CD4-positive, alpha-beta T cell treated with Interleukin-17A for 4 hours (primary cell): ENCODE measurements at places on chromosomes 4 and X.

GRCh38 chrX:112945826-112946225 lies 105.2 kb upstream of the AMOT start:
- DNase-seq = no peak

- DNase-seq = no peak
Observed at GRCh38 chrX:28773807-28774206, 186.6 kb downstream of the IL1RAPL1 start.

DNA sequence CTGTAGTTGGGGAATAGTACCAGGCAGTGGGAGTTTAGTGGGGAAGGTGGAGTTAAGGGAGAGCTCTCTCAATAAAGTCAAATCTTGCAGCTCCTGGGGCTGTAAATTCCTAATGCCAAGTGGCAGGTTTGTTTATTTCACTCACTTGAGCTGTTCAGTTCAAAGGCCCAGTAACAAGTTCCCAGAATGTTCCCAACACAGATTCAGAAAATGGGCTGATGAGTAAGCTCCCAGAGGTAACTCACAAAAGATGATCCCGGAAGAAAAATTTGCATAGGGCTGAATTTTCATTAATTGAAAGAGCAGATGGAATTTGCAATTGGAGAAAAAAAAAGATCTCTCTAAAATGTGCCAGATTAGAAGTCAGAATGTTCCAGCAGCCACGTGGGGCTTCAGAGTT lies 286.2 kb downstream of the EVC2 start:
- DNase-seq = no peak

- no peak for DNase-seq
Observed at GRCh38 chr4:71069063-71069462, 75.6 kb downstream of the DCK start.

GRCh38 chr4:123606946-123607542 lies 210.4 kb downstream of the SPRY1 start:
- no peak for DNase-seq

DNA sequence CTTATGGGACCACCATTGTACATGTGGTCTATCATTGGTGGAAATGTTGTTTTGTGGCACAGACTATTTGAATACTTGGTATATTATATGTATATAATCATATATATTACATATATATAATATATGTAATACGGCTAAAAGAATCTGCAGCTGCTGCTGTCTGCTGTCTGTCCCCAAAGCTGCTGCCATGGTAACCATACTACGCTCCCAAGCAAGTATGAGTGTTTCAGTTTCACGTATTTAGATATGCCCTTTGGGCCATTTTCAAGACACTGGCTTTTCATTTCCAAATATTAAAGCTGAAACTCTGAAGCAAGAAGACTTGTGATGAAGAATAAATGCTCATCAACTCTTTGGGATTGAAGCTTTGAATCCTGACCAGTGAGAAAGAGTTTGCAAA lies 42.0 kb upstream of the ARSJ start:
- DNase-seq = no peak

GRCh38 chr4:19399001-19399400 lies 852.7 kb upstream of the SLIT2 start:
- DNase-seq = no peak

GRCh38 chr4:16573206-16573605 lies 325.2 kb downstream of the LDB2 start:
- DNase-seq = no peak

- DNase-seq = no peak
Observed at GRCh38 chr4:112521123-112522023, 5.4 kb upstream of the NEUROG2 start.

DNA sequence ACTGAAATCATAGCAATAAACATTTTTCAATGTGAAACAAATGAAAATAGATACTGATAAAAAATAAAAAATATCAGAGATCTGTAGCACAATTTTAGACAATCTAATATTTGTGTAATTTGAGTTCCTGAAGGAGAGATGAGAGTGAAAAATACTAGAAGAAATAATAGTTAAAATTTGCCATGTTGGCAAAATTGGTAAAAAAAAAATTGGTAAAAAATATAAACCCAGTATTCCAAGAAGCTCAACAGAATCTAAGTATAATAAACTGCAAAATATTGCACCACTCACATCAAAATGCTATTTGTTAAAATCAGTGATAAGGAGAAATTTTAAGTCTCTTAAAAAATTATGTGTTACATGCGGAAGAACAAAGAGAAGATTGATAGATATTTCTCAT lies 1680.7 kb downstream of the PCDH7 start:
- no peak for DNase-seq

DNA sequence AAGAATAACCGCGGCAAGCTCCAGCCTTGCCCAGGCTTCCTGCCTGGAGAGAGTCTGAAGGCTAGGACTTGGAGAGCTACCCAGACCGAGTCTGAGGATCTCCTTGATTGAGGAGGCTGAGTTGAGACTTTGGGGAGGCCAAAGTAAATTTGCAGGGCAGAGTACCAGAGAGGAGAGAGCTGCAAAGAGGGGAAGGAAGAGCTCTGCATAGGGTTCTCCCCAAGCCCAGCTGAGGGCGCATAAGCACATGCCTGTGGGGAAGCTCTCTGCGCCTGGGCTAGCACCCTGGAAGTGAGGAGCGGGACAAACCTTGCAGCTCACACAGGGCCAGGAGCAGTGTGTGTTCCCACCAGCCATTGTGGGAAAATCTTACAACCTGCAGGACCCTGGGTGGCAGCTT lies 56.1 kb downstream of the FAM193A start:
- DNase-seq = no peak

DNA sequence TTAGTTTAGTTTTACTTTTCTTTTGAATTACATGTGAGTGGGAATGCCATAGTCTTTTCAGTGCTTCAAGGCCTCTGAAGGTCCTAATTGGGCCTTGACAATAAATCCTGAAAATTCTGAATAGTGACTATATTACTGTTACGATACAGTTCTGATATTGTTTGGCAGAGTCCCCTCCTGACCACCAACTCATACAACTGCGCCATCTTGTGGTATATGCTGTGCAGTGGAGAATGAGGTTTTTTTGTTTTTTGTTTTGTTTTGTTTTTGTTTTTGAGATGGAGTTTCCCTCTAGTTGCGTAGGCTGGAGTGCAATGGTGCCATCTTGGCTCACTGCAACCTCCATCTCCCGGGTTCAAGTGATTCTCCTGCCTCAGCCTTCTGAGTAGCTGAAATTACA lies 56.6 kb upstream of the CHRDL1 start:
- no peak for DNase-seq
